Activated T-cell treated with anti-CD3 and anti-CD28 coated beads, Interleukin-2, amount 50 U/mL, for 4 hours (primary cell): ENCODE measurements at places on chromosomes 13 and 19.

DNA sequence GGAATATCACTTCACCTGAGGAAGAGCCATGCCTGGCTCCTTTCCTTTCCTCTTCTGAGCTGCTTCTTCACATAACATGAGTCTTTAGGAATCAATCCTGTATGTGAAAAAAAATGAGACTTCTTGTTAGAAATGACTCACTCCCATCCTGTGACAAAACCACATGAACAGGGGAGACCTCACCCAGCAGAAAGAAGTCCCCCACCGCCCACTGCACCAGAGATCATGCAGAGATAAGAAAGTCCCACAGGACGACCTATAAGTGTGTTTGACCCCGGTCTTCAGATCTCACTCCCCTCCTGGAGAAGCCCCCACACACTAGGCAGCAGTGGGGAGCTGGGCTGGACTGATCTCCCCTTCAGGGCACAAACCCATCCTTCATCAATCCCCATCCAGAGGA lies 7.8 kb downstream of the ZNF600 start:
- peak; percentile 30 for DNase-seq

DNA sequence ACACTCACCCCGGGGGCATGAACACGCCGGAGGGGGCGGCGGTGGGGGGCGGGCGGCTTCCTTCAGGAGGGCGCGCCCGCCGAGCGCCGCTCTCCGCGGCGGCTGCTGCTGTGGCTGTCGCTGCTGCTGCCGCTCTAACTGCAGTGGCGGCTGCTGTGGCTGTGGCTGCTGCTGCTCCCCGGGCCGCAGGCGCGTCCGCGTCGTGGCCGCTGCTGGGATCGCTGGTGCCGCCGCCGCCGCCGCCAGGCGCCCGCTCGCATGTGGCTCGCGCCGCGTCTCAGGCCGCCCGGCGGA lies at the start of gene BBC3:
Gene BBC3, minus strand, starts transcription at position 279 of the 294 bp plus-strand sequence. CDS start 2,768 bp downstream, outside the sequence.
- DNase-seq = no peak

DNA sequence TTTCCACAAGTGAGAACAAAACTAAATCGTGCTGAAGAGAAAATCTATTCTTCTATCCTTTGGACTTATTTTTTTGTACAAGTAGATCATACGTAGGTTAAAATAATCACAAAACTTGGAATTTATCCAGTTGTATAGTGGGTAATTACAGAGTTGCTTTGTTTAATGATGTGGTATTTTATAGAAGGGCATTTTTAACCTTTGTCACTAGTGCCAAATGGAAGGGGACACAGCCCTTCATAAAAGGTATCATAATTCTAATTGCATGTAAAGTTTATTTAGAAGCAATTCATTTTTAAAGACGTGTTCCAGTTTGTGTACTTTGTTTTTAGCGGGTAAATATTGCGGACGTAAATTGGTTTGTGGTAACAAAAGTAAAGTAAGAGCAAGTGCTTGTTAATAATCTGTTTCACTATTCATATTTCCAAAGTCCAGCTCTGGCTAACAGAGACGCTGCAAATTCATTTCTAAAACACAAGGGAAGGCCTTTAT lies 99.5 kb downstream of the ERCC5 start:
- DNase-seq = no peak

GRCh38 chr13:114015111-114015968 lies 41.5 kb upstream of the C13orf46 start:
- DNase-seq = no peak

DNA sequence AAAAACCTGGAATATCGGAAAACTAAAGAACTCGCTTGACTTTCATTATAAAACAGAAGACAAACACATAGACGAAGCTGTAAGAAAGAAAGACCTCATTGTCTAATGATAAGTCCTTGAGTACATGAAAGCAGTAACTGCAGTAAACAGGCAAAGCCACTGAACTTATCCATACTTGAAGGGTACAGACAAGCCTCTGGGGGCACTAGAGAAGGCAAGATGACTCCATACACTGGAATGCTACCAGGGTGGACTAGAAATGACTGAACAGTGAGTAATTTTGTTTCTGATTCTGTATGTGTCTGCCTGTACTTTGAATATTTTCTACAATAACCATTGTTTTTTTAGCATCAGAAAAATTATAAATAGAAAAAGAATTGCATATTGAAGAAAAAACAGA lies 507.9 kb downstream of the UQCRFS1 start:
- no peak for DNase-seq

- no peak for DNase-seq
Observed at GRCh38 chr13:103395139-103395538, 328.9 kb upstream of the SLC10A2 start.

GRCh38 chr13:27790523-27790922 lies 1.8 kb upstream of the GSX1 start:
- no peak for DNase-seq

DNA sequence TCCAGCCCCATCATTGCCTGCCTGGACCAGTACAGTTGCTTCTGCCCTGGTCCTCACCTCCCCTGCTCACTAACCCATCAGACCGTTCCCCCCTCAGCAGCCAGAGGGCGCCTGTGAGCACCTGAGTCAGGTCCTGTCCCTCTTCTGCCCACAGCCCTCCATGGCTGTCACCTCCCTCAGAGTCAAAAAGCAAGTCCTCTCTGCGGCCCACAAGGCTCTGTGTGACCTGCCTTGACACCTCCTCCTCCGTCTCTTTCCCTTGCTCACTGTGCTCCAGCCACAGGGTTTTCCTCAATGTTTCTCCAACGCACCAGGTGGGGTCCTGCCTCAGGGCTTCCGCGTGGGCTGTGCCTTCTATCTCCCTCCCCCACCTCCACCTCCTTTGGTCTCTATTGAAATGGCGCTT lies 29.4 kb upstream of the PTPRS start:
- peak; percentile 26 for DNase-seq

DNA sequence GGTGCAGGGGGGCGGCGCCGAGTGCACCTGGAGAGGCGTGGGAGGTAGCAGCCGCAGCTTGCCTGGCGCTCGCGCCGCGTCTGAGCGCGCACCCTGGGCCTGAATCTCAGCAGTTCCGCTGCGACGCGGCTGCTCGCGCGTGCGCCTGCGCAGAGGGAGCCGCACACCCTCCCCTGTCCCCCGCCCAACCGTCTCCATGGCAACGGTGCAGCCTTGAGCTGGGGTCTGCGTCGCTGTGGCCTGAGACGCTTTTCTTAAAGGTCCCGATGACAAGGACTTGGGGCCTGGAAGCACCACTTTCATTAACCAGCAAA lies at the start of gene PNMA8B:
Gene PNMA8B, minus strand, starts transcription at position 82 of the 314 bp plus-strand sequence. CDS start 402 bp downstream, outside the sequence.
- DNase-seq = peak; percentile 24

DNA sequence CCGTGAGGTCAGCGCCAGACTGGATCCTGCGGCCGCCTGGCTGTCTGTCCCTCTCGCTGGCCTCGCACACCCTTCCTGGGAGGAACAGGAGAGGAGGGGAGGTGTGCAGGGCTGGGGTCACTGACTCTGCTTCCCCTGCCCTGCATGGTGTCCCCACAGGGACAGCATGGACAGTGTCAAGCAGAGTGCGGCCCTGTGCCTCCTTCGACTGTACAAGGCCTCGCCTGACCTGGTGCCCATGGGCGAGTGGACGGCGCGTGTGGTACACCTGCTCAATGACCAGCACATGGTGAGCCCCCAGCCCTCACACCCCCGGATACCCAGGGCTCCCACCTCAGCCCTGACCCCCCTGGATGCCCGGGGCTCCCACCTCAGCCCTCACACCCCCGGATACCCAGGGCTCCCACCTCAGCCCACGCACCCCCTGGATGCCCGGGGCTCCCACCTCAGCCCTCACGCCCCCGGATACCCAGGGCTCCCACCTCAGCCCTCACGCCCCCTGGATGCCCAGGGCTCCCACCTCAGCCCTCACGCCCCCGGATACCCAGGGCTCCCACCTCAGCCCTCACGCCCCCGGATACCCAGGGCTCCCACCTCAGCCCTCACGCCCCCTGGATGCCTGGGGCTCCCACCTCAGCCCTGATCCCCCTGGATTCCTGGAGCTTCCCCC lies 21.2 kb downstream of the FUZ start:
- no peak for DNase-seq

DNA sequence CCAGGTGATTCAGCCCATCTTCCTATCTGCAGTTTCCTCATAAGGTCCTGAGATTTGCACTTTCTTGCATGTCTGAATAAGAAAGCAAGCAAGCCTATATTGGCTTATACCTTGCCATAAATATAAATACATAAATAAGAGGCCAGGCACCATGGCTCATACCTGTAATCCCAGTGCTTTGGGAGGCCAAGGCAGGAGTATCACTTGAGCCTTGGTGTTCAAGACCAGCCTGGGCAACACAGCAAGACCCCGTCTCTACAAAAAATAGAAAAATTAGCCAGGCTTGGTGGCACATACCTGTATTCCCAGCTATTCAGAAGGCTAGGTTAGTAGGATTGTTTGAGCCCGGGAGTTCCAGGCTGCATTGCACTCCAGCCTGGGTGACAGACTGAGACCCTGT lies 5.5 kb upstream of the GPATCH1 start:
- no peak for DNase-seq

DNA sequence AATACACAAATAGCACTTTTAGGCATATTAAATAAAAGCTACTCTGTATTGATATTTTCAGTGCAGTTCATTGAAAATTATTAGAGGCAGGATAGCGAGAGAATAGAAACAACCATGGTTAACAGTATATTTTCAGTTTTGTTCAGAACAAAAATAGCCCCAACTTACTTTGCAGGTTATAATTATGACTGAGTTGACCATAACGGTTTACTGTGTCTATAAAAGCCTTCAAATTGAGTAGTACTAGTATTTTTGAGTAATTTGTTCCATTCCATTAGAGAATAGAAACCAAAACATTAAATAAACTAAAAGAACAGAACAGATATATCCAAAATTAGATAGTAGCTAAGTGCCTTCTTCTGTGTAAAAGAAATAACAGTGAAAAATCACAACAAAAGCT lies 1108.4 kb upstream of the PCDH20 start:
- no peak for DNase-seq

DNA sequence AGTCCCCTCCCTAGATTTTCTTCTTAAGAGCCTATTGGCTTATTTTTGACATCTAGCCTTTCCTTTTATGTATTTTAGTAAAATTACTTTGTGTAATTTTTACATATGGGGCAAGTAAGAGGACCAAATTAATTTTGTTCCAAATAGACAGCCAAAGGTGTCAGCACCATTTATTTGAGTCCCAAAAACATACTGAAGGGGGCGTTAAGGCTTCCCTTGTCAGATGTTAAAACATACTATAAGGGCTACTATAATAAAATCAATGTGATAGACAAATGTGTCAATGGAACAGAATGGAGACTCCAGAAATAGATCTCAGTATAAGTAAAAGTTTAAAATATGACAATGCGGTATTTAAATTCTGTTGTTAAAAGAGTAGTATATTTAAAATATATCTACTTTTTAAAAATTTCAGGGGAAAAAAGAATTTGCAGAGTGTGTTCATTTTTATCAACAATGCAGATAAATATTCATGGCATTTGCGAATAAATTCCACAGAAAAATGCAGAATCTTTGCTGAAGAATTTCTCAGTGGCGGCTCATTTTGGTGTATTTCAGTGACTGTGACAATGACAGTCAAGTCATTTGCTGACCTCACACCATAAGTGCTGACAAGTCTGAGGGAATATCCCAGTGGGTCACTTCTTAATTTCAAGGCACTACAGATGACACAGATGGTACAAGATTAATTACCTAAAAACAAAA lies 133.7 kb downstream of the MTUS2 start:
- DNase-seq = no peak

GRCh38 chr19:18223860-18224524 lies 2.2 kb downstream of the PDE4C start:
- no peak for DNase-seq

DNA sequence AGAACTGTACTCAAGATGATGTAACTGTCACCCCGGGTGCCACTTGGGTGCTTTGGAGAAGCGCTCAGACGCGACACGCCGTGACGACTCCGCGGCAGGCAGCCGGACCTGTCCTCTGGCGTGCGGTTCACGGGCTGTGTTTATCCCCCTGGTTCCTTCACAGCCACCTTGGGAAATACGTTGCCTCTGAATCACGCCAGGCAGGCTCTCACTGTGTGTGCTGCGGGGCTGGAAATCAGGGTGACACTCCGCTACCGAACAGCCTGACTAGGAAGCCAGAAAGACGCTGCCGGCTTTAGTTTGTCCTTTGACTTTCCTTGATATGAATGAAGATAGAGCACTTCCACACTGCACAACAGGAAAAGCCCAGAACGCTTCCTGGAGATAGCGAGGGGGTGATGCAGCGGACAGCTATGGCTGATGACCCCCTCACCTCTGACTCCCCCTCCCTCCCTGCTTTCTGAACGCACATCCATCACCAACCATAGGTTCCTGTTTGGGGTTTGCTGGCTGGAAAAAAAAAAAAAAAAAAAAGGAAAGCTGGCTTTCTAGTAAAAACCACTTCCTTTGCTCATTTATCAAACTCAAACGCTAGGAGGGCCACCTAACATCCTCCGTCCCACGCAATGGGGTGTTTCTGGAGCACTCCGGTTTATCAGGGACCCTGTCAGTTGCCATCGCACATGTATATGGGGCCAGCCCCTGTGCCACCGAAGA lies 3.7 kb upstream of the GP6 start:
- no peak for DNase-seq

DNA sequence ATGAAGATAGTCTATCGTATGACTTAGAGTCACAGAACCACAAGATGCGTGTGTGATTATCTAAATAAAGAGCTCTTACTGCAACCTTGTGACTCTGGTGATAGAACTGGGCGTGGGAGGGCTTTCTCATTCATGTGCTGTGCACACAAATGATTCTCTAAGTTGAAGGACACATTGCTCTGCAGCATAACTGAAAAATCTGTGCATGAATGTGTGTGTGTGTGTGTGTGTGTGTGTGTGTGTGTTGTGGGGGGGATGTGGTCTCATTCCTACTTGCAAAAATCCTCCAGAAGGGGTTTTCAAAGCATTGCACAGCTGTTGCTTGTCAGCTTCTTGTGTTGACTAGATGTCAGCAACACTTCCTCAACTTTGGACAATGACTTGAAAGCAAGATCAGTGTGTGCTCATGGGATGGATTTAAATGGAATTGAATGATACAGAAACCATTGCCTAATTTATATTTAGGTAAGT lies 22.4 kb downstream of the LRCH1 start:
- DNase-seq = no peak

GRCh38 chr13:32426990-32427851 lies 709 bp downstream of the N4BP2L1 start:
- peak; percentile 44 for DNase-seq

DNA sequence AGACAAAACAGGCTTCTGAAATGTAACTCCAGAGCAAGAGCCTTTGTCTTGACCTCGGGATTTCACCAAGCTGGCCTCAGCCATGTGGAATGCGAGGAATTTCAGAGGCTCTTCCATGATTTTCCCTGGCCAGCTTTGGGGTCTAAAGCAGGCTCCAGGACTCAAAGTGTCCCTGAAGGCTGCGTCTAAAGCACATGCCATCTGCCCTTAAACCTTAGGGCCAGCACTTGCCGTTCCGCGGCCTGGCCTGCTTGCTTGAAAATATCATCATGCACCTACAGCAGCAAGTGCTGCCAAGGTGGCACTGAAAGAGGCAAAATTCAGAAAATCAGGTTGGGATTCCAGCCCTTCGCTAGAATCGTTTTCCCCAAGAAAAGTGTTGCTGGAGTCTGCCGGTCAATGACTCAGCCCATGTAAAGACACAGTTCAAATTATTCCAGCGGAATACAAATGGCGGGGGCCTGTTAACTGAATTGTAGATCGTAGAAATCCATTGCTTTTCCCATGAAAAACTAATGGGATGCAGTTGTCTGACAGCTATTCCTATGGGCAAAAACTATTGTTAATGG lies 105.7 kb upstream of the RAP2A start:
- DNase-seq = no peak
